ENCODE measurements at places on chromosomes 2 and 18. TPM values are rescaled to one million over a fixed set of nuclear protein-coding genes. Genes with fewer than 3 reads are reported as not detected.

The SCYGR4 gene
- total RNA-seq, result not detected

The GCG gene
- total RNA-seq, result not detected

The HOXD8 gene
- total RNA-seq, result 22.0 TPM

The ITGB6 gene
- total RNA-seq, result 17.4 TPM

The TMEM198 gene
- 4.5 TPM for total RNA-seq

The CDH7 gene
- total RNA-seq, result not detected

The CLEC4F gene
- total RNA-seq, result not detected

The CYBRD1 gene
- not detected for total RNA-seq

The ACOXL gene
- total RNA-seq, result 0.06 TPM

The NT5C1B gene
- total RNA-seq, result not detected

The RESP18 gene
- total RNA-seq, result not detected

The LYG1 gene
- not detected for total RNA-seq

The FBXO48 gene
- total RNA-seq, result 0.52 TPM

The TRPM8 gene
- total RNA-seq, result not detected

The RASGRP3 gene
- 0.90 TPM for total RNA-seq

The LYPD6B gene
- total RNA-seq, result not detected

The CREB1 gene
- 31.0 TPM for total RNA-seq

The MRPL30 gene
- total RNA-seq, result 78.0 TPM

The USP34 gene
- total RNA-seq, result 13.9 TPM

The PRKAG3 gene
- not detected for total RNA-seq

The FAM161A gene
- 0.88 TPM for total RNA-seq

The MEIS1 gene
- 2.7 TPM for total RNA-seq

The STK17B gene
- 17.1 TPM for total RNA-seq

The MOB4 gene
- total RNA-seq, result 40.1 TPM

The LOXHD1 gene
- not detected for total RNA-seq

The AGXT gene
- total RNA-seq, result not detected

Measured in Caki2 (cell line).